ENCODE measurements at places on chromosomes 6 and 20.

GRCh38 chr6:170000071-170000843, 248.8 kb downstream of the ERMARD start:
- no peak for DNase-seq

GRCh38 chr20:37388831-37389230, 42.9 kb downstream of the SRC start:
- DNase-seq, result no peak

- DNase-seq, result no peak
These were observed 267.6 kb upstream of the SGK1 start for GRCh38 chr6:134585517-134585873.

DNA sequence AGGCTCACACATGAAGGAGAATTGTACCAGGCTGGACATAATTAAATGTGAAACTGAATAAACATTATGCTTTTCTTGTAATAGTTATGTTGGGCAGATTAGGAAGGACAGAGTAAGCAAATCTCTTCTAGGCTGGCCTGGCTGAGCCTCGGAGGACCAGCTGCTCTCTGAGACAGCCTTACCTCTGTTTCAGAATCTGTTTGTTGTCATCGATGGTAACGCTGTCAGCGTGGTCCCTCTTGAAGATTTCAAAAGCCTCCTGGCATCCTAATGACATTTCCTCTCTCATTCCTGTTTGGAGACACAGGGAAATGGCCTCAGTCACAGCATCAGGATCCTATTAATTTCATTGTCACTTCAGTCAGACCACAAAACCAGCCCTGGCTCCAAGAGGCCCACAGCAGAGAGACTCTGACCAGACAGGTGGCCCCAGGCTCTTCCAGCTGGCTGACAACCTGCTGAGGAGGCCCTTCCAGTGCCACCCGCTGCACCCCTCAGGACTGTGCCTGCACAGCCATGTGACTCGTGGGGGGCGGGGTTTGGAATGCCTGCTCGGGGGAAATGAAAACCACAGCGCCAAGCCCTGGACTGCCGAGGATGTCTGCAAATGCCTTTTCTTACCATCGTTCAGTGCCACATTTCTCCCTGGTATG, 108.5 kb upstream of the KCNK16 start:
- DNase-seq, result no peak

DNA sequence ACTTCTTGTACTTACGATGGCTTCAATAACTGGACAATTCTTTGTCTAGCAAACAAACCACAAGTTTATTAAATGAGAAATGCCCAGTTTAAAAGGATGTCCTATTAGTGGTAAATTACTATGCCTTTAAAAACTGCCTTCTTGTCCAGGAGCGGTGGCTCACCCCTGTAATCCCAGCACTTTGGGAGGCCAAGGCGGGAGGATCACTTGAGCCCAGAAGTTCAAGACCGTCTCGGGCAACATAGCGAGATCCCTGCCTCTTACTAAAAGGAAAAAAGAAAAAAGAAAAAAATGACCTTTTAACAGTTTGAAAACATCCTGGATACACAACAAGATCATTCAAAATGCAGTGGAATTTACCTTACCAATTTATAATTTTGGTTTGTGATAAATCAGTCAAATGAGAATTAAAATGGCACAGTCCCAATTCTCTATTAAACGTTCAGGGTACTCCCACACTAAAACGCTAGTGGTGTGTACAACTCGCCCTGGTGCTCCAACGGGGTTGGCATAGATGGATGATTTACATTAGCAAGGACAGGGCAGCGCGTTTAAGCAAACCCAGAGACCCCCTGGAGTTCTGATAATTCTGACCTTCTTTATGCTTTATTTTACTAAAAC, 2.3 kb downstream of the ZBTB2 start:
- DNase-seq, result no peak

GRCh38 chr6:165913676-165914570, 250.9 kb upstream of the PDE10A start:
- no peak for DNase-seq

DNA sequence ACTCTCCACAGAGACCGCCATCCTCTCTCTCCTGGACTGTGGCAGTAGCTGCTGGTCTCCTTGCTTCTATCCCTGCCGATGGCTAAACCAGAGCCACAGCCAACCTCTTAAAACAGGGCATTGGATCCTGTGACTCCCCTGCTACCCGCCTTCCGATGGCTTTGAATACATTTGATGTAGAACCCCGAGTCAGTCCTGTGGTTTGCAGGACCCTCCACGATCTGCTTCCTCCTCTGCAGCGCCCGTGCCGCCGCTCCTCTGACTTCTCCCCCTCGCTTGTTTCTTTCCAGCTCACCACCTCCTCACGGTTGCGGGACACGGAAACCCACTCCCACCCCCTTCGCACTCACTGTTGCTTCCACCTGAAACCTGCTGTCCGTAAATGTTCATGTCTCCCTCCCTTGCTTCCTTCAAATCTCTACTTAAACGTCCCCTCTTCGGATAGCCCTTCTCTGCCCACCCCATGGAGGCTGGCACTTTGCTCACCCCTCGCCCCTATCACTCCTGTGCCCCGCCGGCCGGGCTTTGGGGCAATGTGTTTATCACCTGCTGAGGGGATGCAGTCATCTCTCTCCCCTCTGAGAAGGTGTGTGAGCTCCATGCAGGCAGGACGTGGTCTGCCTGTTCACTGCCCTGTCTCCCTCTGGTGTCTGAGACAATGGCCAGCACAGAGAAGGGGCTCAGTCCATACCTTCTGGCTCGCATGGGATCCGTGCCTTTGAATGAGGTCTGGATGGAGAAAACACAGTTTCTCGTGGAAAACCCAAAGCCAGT, 67.8 kb downstream of the GFOD1 start:
- DNase-seq, result no peak

GRCh38 chr20:62624719-62625453, 17.4 kb upstream of the SLCO4A1 start:
- DNase-seq, result no peak

- DNase-seq, result no peak
These were observed 853 bp downstream of the WFDC8 start for GRCh38 chr20:45578231-45578630.

- no peak for DNase-seq
These were observed 82.7 kb downstream of the SH3BGRL2 start for GRCh38 chr6:79713701-79714322.

GRCh38 chr6:107392069-107392468, 67.3 kb downstream of the PDSS2 start:
- DNase-seq, result no peak

- no peak for DNase-seq
These were observed 6.8 kb downstream of the PMEPA1 start for GRCh38 chr20:57703013-57703412.

DNA sequence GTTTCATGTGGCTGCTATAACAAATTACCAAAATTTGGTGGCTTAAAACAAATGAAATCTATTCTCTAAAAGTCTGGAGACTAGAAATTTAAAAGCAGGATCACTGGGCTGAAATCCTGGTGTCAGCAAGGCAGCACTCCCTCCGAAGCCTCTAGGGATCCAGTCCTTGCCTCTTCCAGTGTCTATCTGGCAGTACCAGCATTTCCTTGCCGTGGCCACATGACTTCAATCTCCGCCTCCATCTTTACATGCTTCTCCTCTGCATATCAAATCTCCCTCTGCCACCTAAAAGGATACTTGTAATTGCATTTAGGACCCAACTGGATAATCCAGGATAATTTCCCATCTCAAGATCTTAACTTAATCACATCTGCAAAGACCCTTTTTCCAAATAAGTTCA, 30.2 kb downstream of the ARHGAP18 start:
- DNase-seq, result no peak

DNA sequence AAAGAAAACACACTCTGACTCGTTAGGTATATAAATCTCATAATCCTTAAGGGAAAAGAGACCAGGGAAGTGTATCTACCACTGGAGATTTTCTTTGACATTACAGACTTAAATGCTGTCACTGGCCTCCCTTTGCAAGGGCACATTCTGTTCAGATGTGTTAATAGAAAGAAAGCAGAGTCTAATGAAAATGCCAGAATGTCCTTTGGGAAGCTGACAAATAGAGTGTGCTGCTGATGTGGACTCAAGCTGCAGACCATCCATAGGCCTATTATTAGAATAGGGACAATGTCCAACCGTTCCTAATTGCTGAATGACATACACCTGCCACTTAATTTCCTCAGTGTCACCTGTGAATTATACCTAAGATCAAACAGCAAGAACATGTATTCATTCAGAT, 41.2 kb downstream of the SLC35D3 start:
- no peak for DNase-seq

DNA sequence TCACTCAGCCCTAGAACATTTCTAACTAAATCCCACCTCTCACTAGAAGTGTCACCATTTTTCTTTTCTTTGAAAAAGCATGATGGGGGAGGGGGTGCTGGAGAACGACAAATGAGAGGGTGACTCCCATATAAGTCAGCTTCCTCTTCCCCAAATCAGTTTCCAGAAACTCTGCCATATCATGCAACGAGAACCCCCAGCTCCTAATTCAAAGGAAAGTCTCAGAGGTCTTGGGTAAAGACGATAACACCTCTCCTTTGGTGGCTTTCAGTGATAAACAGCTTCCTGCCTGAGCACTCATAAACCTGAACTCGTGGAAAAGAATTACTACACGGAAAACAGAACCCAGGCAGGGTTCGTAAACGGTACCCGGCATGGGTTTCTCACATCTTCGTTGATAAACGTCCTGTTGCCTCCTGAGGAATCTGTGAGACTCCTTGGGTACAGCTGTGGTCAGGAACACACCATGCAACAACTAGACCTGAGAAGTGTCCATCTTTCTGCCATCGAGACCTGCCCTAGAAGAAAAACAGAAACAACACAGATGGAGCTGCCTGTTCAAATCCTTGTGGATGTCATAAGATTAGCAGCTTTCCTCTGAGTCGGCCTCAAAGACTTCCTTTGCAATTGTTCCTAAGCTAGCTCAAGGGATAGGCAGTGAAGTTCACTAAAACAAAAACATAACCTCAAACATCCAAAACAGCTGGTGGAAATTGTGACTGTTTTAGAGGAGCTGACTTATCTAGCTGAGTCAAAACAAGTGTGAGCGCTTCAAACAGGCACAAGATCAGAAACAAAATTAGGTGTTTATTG, 185.8 kb upstream of the PRDM1 start:
- DNase-seq, result no peak

DNA sequence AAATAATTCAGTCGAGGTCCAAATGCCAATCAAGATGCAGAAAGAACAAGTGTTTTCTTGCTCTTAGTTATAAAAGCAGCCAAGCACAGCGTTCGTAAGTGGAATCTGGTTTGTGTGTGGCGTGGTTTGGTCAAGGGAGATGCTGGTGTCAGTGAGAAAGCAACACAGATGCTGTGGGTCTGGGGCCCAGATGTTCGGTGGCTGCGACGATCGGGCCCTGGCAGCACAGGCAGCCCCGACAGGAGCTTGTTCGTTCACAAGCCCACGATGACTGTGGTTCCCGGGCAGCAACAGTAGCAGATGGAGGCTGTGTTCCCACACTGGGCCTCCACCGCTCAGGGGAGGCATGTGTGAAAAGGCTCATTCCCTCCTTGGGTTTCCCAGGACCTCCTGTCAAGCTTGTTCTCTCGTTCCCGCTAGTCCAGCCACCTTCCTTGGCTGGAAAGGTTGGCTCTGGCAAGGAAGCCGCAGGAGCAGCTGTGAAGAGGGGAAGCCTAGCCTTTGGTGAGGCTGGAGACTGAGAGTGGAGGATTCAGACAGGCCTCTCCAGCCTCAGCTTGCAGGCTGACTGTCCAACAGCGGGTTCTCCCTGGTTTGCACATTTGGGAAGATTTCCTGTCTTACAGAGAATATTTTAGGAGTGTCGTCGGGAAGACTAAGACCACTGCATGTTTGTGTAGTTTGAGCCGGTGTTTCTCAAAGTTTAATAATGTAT, 304.7 kb downstream of the QKI start:
- no peak for DNase-seq

- no peak for DNase-seq
These were observed 43.9 kb upstream of the CLDN20 start for GRCh38 chr6:155219858-155220301.

- DNase-seq, result no peak
These were observed 105.3 kb upstream of the BMP5 start for GRCh38 chr6:55980627-55981211.

DNA sequence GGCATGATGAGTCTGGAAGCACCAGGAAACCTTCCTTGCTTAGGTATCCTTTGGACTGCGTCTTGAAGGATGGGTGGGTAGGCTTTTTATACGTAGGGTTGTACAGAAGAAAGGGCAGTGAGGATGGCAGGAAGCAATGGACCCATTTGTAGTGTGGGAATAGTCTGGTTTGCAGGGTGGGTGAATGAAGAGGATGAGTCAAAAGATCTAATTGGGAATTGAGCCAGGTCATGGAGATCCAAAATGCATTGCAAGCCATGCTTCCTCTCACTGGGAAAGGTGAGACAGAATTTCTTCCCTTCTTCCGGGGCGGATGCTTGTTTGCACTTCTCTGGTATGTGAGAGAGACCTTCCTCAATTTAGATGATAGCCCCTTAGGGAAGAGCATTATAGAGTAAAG, 10.1 kb upstream of the BTBD3 start:
- DNase-seq, result no peak

- no peak for DNase-seq
These were observed 52.0 kb downstream of the LGSN start for GRCh38 chr6:63267828-63268227.

GRCh38 chr6:116564311-116564710, 7.0 kb upstream of the RWDD1 start:
- no peak for DNase-seq

- DNase-seq, result no peak
These were observed 40.4 kb upstream of the SCML4 start for GRCh38 chr6:107864226-107865127.

- DNase-seq, result no peak
These were observed 388.0 kb downstream of the GJA1 start for GRCh38 chr6:121823437-121823851.

DNA sequence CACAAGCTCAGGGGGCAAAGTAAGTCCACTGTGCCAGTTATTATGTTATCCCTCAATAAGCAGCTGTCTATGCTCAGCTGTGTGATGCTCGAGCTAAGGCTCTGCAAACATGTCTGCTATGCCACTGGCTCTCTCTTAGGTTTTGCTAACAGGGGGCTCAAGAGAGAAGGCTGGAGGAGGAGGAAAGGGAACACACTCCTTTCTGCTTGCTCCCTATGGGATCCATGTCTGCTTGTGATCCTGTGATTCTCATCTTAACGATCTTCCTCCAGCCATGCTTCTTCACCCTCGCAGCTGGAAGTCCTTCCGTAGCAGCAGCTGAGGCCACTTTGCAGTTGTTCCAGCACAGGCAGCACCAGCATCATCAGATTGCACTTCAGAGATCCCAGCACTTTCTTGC, 37.0 kb upstream of the IGF2R start:
- no peak for DNase-seq

DNA sequence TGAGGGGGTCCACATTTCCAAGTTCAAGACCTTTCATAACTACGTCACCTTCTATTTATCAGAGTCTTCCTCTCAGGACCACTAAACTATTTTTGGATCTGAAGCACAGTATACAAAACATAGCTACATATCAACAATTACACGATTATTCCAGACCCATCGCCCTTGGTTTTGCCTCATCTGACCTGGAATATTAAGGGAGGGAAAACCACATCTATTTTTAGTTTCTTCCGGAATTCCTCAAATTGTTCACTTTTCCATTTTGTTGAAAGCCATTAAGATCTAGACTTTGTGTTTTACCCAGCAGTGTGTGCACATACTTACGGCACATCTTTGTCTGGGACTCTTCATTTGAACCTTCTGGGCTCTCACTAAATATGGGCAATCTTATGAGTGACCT, 12.0 kb upstream of the ADGRF5 start:
- DNase-seq, result no peak
